ENCODE measurements at places on chromosomes 2 and 18.

DNA sequence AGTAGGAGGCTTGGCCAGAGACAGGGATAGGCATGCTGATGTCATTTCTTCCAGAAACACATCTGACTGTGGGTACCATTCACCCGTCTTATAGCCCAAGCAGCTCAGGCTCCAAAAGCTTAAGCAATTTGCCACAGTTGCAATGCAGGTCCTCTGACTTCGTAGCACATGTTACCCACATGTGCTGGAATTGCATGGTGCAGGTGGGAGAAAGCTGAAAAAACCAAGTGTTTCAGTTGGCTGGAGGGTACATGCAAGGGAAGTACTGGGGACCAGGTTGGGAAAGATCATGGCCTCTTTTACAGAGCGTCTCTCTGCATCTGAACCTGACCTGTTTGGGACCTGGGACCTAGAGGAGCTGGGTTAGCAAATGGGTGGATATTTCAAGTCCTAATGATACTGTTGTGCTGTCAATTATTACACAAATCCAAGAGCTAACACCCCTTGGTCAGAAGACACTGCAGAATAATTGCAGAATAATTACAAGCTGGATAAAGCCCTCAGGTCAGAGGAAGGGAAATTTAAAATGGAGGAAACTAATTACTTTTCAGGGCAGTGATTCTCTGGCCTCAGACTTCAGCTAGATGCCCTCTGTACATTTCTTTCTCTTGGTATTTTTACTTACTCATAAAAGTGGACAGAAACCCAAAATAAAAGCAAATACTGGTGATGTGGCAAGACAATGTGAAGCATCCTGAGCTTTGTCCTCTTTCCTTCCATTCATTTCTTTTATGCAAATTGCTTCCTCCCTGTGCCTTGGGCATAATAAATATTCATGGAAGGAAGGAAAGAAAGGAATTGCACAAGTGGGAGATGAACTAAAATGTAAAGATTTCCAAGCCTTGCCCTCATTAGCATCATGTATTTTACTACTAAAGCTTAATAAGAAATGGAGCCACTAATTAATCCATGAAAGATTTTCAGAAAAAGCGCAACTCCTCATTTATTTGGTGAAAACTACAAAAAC lies 45.6 kb upstream of the TTC39C start:
- no peak for DNase-seq

DNA sequence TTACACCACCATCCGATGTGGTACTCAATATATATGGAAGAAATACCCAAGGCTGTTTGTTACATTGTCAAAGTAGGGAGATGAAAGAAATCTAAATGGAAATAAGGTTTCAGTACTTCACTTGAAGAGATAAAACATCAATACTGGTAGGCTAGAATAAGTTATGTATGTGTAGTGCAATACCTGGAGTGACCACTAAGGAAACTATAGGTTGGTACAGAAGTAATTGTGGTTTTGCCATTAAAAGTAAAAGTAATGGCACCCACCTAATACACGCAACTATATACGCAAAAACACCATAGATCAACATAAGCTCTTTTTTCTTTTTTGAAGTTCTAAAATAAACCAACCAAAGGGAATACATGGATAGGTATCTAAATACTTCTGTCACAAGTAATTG lies 143.2 kb upstream of the KYNU start:
- DNase-seq = no peak

- DNase-seq = no peak
Observed at GRCh38 chr2:112728378-112729175, 7.8 kb downstream of the NT5DC4 start.

- no peak for DNase-seq
Observed at GRCh38 chr2:161975062-161975812, 98.8 kb downstream of the DPP4 start.

- DNase-seq = no peak
Observed at GRCh38 chr2:197800091-197800490, 4.3 kb upstream of the PLCL1 start.

DNA sequence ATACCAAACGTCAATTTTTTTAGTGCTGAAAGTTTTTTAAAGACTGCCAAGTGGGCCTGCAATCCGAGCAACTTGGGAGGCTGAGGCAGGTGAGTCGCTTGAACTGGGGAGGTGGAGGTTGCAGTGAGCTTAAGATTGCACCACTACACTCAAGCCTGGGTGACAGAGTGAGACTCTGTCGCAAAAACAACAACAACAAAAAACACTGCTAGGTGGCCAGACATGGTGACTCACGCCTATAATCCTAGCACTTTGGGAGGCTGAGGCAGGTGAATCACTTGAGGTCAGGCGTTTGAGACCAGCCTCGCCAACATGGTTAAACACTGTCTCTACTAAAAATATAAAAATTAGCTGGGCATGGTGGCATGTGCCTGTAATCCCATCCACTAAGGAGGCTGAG lies 202.8 kb upstream of the COPS8 start:
- no peak for DNase-seq

All from stimulated activated CD4-positive, alpha-beta T cell treated with anti-CD3 and anti-CD28 coated beads, Interleukin-1b, Interleukin-23, amount 100 ng/mL, for 48 hours (primary cell).